ENCODE measurements at places on chromosomes 7 and 10.

- no peak for DNase-seq
These were observed 179.3 kb upstream of the FZD8 start for GRCh38 chr10:35821339-35821911.

DNA sequence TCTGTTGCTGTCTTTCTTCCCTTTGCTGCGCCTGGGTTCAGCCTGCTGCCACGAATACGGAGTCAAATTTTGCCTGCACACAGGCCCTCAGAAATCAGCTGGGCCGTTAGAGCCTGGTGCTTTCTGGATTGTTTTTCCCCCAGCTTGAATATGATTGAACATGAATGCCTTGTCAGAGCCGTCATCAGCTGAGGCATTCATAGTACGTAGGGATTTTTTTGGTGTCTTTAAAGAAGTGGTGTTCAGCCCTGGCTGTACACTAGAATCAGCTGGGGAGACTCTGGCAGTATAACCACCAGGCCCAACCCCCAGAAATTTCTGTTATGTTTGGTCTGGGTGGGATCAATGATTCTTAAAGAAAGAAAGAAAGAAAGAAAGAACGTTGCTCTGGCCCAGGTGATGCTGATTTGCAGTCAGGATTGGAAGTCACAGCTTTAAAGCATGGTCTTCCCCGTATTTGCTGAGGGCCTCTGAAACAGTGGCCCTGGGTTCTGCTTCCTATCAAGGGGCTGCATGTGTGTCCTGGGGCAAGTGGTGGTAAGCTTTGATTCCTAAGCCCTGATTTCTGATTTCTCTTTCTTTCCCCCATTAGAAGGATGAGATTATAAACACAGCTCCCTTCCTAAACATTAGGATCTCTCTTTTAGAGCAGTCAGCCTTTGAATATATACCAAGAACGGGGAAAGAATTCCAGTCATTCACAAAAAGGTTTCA, 24.7 kb downstream of the NUB1 start:
- no peak for DNase-seq

GRCh38 chr7:122790132-122790531, 87.4 kb upstream of the RNF148 start:
- no peak for DNase-seq

- no peak for DNase-seq
These were observed 1.4 kb downstream of the SOSTDC1 start for GRCh38 chr7:16463949-16464715.

DNA sequence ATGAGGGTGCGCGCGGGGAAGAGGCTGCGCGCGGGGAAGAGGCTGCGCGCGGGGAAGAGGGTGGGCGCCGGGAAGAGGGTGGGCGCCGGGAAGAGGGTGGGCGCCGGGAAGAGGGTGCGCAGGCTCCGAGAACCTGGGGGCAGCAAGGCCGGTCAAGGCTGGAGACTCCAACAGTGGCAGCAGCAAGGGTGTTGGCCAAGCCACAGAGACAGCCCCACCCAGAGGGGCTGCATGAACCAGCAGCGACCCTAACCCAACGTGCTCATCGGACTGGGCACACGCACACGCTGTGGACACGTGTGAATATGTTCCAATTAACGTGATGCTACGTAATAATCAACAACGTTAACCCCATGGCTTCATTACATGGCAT, 48.8 kb downstream of the DIP2C start:
- DNase-seq: no peak

DNA sequence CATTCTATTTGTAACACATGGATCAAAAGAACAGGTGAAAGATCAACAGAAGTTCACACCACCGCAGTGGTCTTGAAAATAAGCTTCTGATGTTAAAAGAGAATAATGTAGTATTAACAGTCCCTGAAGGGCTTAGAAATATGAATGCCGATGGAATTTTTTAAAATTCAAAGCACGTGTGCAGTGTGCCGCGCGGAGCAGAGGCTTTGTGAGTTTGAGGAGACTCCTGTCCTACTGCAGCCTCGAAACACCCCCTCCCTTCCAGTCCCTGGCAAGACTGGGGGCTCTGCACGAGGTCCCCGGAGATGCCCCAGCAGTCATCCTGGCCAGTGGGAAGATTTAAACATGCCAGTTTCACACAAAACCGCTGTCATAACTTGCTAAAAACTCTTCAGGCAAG, 196.6 kb downstream of the DIP2C start:
- DNase-seq: no peak

GRCh38 chr7:148698007-148698396, 701 bp upstream of the CUL1 start:
- DNase-seq: no peak

DNA sequence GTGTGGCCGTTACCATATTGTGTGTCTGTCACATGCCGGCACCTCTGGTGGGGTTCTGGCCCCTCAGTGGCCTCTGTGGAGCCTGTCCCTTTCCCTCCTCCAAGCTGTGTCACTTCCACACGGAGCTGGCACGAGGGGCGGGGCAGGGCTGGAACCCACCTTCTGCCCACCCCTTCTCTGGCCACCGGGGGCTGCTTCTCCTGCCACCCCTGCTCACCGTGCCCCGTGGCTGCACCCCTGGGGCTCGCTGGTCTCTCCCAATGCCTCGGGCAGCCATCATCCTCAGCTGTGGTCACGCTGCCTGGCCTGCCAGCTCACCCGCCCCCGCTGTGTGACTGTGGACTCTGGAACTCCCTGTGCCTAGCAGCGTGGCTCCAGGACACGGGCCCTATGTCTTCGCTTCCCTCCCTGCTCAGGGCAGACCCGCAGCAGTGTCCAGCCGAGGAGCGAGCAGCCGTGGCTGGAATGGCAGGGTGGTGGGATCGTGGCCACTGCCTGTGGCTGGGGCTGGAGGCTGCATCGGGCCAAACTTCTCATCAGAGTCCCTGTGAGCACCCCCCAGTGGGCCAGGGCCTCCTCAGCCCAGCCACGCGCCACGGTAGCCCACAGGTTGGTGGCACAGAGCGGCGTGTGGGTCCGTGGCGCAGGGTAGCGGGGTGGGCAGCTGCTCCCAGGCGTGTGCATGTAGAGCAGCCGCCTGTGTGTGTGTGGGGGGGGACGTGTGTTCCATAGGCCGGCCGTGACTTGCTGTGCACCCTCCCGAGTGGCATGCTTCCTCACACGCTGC, 8.1 kb downstream of the TTYH3 start:
- DNase-seq: no peak

- DNase-seq: no peak
These were observed 188.7 kb upstream of the KAT6B start for GRCh38 chr10:74637685-74638084.

DNA sequence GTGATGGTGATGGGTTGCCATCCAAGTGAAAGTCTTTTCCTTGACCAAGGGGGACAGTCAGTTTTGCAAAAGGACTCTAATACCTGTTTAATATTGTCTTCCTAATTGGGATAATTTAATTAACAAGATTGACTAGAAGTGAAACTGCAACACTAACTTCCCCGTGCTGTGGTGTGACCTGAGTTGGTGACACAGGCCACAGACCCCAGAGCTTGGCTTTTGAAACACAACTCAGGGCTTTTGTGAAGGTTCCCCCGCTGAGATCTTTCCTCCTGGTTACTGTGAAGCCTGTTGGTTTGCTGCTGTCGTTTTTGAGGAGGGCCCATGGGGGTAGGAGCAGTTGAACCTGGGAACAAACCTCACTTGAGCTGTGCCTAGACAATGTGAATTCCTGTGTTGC, 6.9 kb downstream of the PPIF start:
- DNase-seq: no peak

DNA sequence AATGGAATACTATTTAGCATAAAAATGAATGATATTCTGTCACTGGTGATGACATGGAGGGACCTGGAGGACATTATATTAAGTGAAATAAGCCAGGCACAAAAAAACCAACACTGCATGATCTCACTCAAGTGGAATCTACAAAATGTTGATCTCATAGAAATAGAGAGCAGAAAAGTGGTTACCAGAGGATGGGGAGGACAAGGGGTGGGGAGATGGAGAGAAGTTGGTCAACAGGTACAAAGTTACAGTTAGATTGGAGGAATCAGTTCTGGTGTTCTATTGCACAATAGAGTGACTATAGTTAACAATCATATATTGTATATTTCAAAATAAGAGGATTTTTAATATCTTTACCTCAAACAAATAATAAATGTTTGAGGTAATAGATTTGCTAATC, 24.7 kb upstream of the SLC18A3 start:
- no peak for DNase-seq

All from stimulated activated CD4-positive, alpha-beta T cell treated with anti-CD3 and anti-CD28 coated beads, Interleukin-15, amount 100 ng/mL, for 48 hours (primary cell).